Activated T-cell treated with anti-CD3 and anti-CD28 coated beads for 24 hours (primary cell): ENCODE measurements at places on chromosomes 1 and 21.

GRCh38 chr1:26388791-26389445 lies 16.4 kb upstream of the ZNF683 start:
- no peak for DNase-seq

- DNase-seq: peak; percentile 1
Measured at GRCh38 chr1:48572646-48573258, 100.7 kb upstream of the SPATA6 start.

GRCh38 chr1:193060938-193061337 lies 1.5 kb downstream of the RO60 start:
- DNase-seq: no peak

- no peak for DNase-seq
Measured at GRCh38 chr1:36203554-36204346, 20.5 kb upstream of the THRAP3 start.

DNA sequence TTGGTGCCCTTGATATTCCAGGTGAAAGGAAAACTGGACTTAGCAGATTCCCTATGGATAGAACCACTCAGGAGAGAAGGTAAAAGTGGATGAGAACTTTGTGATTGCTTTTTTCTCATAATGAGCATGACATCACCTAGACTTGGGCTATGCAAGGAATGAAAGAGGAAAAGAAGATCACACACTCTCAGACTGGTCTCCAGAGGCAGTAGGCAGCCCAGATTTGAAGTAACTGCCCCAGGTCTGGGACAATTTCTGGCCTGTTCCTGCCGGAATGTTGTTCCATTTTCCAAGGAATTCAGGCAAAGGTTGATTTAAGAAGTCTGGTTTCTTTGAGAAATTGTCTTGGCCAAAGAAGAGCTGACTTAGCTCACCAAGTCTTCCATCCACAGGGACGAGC lies 31.7 kb upstream of the USP24 start:
- DNase-seq: no peak

GRCh38 chr21:38958940-38959691 lies 153.4 kb downstream of the ETS2 start:
- no peak for DNase-seq

DNA sequence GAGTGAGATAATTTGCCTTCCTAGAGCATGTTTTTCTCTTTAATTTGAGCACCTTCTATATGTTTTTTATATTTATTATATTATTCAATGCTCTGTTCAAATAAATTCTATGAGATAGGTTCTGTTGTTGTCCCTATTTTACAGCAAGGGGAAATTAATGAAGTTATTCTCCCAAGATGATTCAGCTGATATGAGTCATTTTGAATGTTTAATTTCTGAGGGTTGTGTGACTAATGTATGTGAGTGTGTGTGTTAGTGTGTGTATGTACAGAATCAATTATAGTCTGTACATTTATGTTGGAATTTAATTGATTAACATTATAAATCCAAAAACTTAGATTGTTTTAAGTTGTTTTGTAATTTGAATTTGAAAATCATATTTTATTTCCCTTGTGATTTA lies 1536.7 kb upstream of the B3GALT2 start:
- DNase-seq: no peak

- no peak for DNase-seq
Measured at GRCh38 chr1:218462116-218462515, 117.0 kb downstream of the TGFB2 start.

- no peak for DNase-seq
Measured at GRCh38 chr21:35743571-35743970, 316.8 kb downstream of the SETD4 start.

GRCh38 chr1:59294423-59294822 lies 2.5 kb upstream of the FGGY start:
- DNase-seq: no peak

DNA sequence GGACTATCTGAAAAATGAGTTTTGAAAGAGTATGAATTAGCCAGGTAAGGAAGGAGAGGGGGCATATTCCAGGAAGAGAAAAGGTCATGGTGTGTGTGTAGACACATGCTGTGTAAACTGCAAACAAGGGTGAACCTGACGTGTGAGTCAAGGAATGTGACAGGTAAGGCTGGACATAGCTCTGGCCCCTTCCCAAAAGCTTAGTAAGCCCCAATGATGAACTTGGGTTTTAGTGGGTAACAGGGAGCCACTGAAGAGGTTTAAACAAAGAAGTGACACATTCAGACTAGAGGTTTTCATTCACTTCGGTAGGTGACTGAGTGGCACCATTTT lies 36.7 kb downstream of the EGLN1 start:
- DNase-seq: no peak

DNA sequence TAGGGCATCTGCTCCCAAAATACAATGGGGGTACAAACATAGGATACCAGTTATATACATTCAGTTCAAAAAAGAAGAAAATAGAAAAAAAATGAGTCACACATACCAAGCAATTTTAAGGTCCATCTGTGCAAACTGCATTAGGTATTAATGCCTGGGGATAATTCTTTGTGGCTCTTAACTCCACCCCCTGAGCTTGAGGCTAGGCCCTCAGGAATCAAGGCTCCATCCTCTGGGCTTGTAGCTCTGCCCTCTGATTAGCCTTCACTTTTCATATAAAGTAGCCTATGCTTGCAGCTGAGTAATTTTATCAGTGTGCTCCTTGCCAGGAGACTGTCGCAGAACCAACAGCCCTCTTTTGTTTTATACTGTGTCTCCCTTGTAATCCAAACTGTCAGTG lies 69.9 kb upstream of the BACE2 start:
- DNase-seq: no peak

GRCh38 chr1:67676946-67677345 lies 8.1 kb upstream of the GADD45A start:
- no peak for DNase-seq

DNA sequence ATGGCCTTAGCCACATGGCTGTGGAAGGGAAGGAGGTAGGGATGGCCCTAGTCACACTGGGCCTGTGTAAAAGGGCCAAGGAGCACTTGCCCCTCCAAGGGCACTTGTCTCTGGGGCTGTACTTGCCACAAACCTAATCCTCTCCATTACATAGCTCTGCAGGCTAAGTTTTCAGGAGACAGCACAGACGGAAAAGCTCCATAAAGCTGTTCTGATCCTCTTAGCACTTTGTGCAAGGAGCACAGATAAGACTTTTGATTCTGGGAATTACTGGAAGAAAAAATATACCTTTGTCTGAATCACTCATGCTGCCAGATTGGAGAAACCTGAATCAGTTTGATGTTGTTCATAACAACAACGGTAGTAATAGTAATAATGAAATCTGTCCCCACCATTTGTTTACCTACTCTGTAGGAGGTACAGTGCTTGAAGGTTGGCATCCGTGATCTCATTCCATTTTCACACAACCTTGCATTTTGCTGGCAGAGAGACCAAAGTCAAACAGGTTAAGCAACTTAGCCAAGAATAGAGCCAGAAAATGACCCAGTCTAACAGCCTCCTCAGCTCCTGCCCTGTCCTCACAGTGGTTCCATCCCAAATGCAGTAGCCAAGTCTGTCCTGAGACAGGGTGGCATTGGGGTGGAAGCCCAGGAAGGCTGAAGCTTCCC lies 207.1 kb downstream of the ROR1 start:
- DNase-seq: no peak

- DNase-seq: no peak
Measured at GRCh38 chr1:221667504-221667903, 74.4 kb downstream of the DUSP10 start.

DNA sequence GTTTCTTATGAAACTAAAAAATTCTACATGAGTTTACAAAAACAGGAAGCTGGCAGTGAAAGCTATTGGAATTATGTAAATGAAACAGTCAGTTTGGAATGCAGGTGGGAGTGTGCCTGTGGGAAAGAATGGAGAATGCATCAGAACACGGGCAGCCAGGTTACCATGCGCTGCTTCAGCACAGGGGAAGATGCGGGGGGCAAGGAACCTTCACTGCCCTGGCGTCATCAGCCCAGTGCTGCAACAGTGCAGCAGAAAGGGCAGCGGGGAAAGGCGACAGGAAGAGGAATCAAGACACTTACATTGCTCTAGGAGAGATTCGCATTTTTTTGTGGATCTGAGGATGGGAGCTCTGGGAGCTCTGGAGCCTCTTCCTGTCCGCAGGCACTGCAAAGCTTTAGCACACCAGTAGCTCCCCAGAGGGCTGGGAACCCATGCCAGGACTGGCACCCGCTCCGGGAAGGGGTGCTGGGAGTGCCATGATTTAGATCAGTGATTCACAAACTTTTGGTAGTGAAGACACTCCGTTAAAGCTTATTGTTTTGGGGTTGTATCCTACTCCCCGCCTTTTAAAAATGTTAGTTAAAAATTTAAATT lies 64.1 kb upstream of the WDR26 start:
- DNase-seq: peak; percentile 4

DNA sequence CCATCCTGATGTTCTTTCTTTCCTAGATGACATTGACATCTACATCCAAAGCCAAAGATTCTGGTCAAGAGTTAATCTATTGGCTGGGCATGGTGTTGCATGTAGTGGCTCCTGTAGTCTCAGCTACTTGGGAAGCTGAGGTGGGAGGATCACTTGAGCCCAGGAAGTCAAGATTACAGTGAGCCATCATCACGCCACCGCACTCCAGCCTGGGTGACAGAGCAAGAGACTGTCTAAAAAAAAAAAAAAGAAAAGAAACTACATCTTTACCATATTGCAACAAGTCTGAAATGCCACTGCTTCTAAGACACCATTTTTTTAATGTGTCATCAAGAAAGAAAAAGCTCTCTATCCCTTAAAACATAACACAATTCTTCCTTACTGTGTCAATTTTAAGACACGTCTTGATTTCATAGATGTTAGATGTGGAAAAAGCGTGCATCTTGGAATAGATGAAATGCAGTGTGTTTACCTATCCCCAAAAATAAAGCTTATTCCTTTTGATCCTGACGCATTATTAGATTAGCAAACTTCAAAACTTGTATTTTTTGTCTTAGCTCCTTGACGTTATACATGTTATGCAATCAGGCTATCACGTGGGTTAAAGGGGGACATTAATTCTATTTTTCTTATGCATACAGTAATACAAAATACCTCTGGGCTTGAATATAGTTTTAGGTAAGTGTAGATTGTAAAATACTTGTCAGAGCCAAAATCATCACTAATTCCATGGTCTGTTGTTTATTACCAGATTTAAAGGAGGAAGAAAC lies 46.3 kb downstream of the ELAPOR1 start:
- DNase-seq: no peak

DNA sequence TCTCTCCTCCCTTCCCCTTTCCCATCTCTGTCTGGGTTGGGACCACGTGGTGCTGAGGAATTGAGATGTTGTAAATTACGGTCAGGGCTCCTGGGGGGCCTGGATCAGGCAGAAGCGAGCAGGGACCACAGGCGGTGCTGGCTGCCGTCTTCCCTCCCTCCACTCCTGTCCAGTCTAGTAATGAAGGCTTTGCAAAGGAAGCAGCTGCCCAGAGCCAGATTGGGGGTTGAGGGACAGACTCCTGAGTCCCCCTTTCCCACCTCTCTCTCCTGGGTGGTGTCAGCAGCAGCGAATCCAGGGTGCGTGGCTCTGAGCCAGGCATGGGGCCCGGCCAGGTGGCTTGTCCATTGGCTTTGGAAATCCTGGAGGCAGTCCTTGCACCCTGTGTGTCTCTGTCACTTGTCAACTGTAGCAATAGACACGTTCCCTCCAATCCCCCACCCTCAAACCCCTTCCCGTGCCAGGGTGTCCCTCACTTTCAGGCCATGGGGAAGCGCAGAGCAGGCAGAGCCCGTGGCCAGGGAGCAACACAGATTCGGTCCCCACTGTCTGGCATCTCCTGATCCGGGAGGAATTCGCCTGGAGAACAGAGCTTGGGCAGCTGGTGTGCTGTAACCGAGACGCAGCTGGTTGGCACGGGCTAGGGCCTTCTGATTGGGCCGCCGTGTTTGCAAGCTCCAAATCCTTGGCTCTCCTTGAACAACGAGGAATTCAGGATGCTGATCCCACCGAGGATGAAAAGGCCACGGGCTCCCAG lies 64.8 kb upstream of the WNT4 start:
- DNase-seq: no peak

DNA sequence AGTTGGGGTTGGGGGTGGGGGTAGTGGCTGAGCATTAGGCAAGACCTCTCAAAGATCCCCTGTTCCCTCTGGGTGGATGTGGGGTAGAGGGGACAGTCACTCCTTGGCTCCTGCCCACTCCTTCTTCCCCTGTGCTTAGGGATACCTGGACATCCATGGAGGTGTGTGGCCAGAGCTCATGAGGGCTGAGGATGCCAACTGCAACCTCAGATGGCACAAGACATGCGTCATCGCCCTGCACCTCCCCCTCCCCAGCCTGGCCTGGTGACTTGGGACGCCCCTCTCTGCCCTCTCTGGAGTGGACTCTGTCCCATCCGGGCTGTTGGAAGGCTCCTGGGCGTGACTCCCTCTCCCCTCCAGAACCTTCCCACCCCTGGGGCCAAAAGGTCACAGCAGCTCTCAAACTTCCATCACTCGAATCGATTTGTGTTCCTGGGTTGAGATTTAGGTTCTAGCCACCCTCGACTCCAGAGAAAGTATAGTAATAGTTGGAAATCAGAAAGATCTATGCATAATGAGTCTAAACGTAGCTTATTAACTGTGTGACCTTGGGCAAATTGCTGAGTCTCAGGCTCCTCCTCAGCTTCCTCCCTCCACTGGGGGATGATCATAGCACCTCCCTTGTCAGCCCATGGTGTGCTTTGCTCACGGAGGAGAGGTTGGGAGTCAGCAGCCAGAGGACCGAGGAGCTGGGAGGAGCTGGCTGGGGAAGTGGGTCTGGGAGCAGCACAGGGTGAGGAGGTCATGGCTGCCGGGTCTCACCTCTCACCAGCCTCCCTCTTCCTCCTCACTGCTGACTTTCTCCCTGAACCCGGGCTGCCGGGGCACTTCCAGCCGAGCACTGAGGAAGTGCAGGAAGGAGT lies 2.2 kb upstream of the PTPN7 start:
- no peak for DNase-seq

- DNase-seq: no peak
Measured at GRCh38 chr1:47351305-47351704, 17.7 kb downstream of the CMPK1 start.

GRCh38 chr1:56863265-56863992 lies 8.8 kb downstream of the C8A start:
- no peak for DNase-seq
